ENCODE measurements at places on chromosomes 3 and 15.

- DNase-seq = no peak
Observed at GRCh38 chr3:113771993-113772392, 25.2 kb downstream of the ATP6V1A start.

DNA sequence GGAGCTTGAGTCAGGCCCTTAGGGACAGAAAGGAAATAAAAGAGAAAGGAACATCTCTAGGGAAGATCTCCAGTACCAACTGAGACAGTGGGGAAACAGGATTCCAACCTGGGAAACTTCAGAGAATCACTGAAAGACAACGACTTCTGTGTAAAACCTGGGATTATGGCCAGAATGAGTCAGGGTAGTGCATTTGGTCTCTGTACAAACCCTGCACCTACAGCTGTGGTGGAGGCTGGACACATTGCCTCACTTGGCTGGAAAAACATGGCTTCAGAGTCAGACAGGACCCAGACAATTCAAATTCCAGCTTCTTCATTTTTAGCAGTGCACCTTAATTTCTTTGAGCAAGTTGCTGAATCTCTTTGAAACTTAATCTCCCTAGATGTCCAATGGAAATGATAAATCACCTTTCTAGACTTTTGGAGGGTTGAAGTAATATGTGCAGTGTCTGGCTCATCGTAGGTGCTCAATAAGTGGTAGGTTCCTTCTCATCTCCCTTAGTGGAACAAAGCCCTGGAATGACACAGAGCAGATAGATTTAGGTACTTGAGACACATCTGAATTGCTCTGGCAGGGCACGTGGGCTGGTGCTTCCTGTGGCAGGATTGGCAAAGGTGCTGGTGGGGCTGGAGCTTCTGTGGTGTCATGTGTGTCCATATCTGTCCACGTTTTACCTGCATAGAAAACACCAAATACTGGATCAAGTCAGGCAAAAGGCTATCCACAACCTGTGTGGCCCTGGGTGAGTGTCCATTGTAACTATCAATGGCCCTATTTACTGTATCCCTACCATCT, 6.1 kb upstream of the CLSTN2 start:
- no peak for DNase-seq

DNA sequence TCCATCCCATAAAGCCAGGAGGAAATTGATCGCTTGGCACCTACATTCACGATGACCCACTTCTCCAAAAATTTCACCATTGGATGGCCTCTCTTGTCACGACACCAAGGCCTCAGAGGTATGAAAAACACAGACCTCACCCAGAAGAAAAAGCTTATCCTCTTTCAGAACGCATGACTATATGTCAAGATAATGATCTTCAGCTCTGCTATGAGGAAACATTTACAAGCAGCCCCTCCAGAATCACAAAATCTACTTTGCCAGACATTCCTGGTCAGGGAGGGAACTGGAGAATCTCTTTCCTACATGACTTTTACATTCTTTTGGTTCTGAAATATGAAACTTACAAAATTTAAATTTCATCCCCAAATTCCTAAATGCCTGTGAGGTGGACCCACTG, 122.7 kb downstream of the WNT5A start:
- no peak for DNase-seq

- no peak for DNase-seq
Observed at GRCh38 chr15:66730168-66731021, 28.4 kb downstream of the SMAD6 start.

- no peak for DNase-seq
Observed at GRCh38 chr3:196837819-196838420, 29.8 kb upstream of the SENP5 start.

- no peak for DNase-seq
Observed at GRCh38 chr15:92636908-92637481, 18.6 kb downstream of the FAM174B start.

DNA sequence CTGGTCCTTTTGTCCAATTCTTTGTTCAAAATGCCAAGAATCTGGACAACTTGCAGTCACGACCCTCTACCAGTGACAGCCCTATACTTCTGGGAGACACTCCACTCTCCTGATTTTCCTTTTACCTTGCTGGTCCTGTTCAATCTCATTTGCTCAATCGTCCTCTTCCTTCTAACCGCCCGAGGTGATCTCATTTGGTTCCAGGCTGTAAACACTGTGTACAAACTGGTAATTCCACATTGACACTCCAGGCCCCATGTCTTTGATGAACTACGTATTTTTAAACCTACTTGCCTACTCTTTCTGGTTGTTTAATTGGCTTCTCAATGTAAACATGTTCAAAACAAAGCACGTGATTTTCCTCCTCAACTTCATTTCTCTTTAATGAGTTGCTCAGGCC, 23.7 kb upstream of the C3orf49 start:
- DNase-seq = no peak

DNA sequence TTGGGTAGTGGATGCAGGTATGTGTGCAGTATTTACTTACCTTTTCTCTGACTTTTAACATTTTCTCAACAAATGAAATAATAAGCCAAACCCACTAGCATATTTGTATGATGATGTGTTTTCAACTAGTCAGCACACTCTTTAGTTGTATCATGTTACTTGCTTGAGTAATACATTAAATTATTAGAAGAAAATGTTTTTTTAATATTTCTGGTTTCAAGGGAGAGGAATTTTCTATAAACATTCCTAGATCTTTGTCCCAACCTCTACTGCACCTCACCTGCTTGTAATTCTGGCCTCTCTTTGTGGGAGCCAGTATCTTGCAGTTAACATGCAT, 161.8 kb upstream of the CBLB start:
- no peak for DNase-seq

GRCh38 chr3:169790687-169791429, 17.7 kb downstream of the MYNN start:
- DNase-seq = no peak

DNA sequence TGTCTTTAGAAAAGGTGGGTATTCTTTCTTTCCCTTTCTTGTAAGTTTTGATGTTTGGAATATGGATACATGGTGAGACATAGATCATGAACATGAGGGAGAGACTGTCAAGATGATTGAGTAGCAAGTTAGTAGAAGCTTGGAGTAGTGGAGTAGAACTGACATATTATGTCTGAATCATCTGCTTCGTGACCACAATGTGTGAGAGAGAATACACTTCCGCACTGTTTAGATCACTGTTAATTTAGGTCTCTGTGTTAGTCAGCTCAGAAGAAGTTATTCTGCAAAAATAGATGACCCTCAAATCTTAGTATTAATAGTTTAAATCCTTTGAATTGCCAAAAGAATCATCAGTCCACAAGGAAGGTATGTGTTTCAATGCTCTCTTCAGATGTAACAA, 151.0 kb downstream of the OXSM start:
- no peak for DNase-seq

- DNase-seq = no peak
Observed at GRCh38 chr3:9942934-9943690, 9.1 kb downstream of the PRRT3 start.

- no peak for DNase-seq
Observed at GRCh38 chr3:87218560-87218959, 8.5 kb upstream of the CHMP2B start.

DNA sequence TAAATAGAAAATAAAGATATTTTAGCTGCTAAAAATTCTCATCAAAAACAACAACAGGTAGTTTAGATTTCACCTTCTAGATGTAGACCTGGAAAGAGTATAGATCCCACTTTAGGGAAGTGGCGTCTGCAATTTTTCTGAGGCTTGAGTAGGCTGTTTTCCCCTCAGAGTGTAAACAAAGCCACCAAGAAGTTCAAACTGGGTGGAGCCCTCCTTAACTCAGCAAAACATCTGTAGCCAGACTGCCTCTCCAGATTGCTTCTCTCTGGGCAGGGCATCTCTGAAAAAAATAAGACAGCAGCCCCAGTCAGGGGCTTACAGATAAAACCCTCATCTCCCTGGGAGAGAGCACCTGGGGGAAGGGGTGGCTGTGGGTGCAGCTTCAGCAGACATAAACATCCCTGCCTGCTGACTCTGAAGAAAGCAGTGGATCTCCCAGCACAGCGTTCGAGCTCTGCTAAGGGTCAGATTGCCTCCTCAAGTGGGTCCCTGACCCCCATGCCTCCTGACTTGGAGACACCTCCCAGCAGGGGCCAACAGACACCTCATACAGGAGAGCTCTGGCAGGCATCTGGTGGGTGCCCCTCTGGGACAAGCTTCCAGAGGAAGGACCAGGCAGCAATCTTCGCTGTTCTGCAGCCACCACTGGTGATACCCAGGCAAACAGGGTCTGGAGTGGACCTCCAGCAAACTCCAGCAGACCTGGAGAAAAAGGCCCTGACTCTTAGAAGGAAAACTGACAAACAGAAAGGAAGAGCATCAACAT, 259.6 kb downstream of the STXBP5L start:
- no peak for DNase-seq

GRCh38 chr3:183392186-183393034, 36.0 kb downstream of the MCF2L2 start:
- DNase-seq = no peak

Data from esophagus squamous epithelium (tissue), 5 donors.